ENCODE measurements at places on chromosomes 1 and 21. TPM values are rescaled to one million over a fixed set of nuclear protein-coding genes. Genes with fewer than 3 reads are reported as not detected.

DNA sequence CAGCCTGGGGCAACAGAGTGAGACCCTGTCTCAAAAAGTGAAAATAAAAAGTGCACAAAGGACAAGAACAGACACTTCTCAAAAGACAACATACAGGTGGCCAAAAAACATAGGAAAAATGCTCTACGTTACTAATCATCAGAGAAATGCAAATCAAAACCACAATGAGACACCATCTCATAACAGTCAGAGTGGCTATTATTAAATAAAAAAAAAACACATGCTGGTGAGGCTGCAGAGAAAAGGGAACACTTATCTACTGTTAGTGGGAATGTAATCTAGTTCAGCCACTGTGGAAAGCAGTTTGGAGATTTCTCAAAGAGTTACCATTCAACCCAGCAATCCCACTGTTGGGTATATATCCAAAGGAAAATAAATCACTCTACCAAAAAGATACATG lies 173.2 kb downstream of the SMYD3 start:
- DNase-seq: no peak

- DNase-seq: no peak
Observed at GRCh38 chr1:100511058-100511457, 26.9 kb upstream of the GPR88 start.

DNA sequence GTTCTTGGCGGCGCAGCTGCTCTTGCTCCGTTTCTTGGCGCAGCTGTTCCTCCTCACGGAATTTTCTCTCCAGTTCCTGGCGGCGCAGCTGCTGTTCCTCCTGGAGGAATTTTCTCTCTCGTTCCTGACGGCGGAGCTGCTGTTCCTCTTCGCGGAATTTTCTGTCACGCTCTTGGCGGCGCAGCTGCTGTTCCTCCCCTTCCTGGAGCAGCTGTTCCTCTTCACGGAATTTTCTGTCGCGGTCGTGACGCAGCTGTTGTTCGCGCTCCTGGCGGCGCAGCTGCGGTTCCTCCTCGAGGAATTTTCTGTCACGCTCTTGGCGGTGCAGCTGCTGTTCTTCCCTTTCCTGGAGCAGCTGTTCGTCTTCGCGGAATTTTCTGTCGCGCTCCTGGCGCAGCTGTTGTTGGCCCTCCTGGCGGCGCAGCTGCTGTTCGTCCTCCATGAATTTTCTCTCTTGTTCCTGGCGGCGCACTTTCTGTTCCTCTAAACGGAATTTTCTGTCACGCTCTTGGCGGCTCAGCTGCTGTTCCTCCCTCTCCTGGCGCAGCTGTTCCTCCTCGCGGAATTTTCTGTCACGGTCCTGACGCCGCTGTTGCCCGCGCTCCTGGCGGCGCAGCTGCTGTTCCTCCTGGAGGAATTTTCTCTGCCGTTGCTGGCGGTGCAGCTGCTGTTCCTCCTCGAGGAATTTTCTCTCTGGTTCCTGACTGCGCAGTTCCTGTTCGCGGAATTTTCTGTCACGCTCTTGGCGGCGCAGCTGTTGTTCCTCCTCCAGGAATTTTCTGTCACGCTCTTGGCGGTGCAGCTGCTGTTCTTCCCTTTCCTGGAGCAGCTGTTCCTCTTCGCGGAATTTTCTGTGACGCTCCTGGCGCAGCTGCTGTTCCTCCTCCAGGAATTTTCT lies 7.0 kb downstream of the TCHH start:
- DNase-seq: peak; percentile 12

- DNase-seq: no peak
Observed at GRCh38 chr1:231867607-231868006, 241.0 kb downstream of the DISC1 start.

DNA sequence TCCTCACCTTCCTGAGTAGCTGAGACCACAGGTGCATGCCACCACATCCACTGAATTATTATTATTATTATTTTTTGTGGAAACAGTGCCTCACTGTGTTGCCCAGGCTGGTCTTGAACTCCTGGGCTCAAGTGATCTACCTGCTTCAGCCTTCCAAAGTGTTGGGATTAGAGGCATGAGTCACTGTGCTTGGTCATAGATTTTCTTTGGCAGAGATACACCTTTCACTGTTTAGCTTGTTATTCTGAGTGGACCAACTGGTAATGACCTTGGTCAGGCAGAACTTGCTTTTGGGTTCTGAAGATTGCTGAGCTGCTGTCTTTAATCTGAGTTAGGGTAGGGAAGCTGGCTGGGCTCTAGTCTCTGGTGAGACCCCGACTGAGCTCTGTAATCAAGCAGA lies 66.8 kb downstream of the DNAH14 start:
- DNase-seq: no peak

DNA sequence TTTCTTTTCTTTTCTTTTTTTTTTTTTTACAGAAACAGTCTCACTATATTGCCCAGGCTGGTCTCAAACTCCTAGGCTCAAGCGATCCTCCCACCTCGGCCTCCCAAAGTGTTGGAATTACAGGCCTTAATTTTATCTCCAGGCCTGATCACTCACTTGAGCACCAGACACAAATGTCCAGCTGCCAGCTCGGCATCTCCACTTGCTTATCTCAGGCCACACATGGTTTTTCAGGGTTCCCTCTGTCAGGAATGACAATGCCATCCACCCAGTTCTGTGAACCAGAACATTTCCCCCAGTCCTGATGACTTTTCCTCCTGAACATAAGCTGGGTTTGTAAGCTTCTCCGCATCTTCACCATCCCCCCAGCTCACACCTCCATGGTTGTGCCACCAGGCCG lies 44.6 kb upstream of the ZNF281 start:
- no peak for DNase-seq

- no peak for DNase-seq
Observed at GRCh38 chr1:64392109-64392508, 77.8 kb upstream of the CACHD1 start.

GRCh38 chr1:7755448-7755847 lies 15.6 kb upstream of the VAMP3 start:
- no peak for DNase-seq

GRCh38 chr21:36430841-36431240 lies 45.6 kb downstream of the CHAF1B start:
- DNase-seq: no peak

Gene DPH2
- 21.5 TPM for polyA plus RNA-seq

- DNase-seq: no peak
Observed at GRCh38 chr1:151158751-151159251, 2.4 kb downstream of the TNFAIP8L2 start.

Gene OR1C1
- polyA plus RNA-seq: 0.12 TPM

Gene WNT4
- polyA plus RNA-seq: 8.2 TPM

GRCh38 chr21:27648560-27648959 lies 681.7 kb upstream of the ADAMTS5 start:
- DNase-seq: no peak

DNA sequence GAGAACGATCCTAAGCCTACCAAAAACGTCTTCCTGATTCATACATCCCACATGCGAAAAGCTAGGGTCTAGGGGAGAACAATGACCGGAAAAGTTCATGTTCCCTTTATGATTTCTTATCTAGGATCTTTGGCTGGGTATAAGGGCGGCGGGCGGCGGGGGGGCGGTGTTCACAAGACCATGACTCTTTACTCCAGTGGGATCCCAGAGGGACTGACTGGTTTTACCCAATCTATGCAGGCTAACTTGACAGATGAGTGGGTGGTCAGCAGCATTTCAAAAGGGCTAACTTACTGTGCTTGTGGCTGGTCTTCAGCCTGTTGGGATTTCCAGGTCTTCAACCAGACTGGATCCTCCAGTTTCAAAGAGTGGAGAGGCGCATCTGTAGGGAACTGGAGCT lies 40.3 kb downstream of the CNIH3 start:
- DNase-seq: no peak

DNA sequence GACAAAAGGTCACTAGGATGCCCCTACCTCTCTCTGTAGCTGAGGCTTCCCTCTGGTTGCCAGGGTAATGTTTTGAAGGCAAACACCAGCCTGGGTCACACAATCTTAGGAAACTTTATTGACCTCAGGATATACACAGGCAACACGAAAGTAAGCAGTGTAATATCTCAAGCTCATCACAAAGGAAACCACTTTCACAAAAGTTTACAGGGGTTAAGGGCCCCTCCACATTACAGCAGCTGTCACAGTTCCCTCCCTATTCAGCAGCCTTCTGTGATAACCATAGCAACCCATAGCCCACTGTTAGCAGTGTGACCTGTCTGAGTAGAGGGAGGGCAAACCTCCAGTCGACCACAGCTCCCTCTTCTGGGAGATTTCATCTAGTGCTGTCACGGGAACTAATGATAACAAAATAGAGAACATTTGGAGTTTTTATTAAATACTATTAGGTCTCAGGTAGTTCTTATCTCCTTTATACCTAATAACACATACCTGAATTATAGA lies 149.8 kb downstream of the PTPRC start:
- peak; percentile 15 for DNase-seq

DNA sequence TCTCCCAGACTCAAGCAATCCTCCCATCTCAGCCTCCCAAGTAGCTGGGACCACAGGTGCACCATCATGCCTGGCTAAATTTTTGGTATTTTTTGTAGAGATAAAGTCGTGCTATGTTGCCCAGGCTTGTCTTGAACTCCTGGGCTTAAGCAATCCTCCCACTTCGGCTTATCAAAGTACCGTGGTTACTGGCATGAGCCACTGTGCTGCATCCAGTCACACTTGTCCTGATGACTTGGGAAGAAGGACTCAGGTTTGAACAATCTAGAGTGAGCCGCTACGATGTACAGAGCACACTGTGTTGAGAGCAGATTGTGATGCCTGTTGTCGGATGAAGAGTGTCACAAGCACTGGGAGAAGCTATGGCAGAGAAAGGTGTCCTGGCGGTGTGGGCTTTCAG lies 27.2 kb downstream of the RNF187 start:
- DNase-seq: no peak

Gene SLAMF7
- 0.28 TPM for polyA plus RNA-seq

Gene NFASC
- 13.9 TPM for polyA plus RNA-seq

GRCh38 chr1:223319905-223320580 lies 43.9 kb downstream of the SUSD4 start:
- no peak for DNase-seq

DNA sequence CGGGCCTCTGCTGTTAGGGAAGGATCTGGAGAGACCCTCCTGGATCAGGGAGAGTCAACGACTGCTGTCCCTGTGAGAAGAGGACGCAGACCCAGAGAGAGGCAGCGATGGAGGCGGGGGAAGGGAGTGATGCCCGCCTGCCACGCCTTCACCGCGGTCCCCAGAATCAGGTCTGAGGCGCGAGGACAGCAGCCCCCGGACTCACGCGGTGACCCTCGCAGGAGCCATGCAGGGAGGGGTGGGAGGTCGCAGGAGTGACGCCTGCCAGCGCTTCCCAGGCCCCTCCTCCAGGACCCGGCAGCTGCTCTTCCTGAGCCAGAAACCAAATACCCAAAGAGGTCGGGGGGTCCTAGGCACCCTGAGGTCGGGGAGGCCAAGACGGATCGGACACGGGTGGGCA lies 6.2 kb upstream of the TNFRSF4 start:
- no peak for DNase-seq

DNA sequence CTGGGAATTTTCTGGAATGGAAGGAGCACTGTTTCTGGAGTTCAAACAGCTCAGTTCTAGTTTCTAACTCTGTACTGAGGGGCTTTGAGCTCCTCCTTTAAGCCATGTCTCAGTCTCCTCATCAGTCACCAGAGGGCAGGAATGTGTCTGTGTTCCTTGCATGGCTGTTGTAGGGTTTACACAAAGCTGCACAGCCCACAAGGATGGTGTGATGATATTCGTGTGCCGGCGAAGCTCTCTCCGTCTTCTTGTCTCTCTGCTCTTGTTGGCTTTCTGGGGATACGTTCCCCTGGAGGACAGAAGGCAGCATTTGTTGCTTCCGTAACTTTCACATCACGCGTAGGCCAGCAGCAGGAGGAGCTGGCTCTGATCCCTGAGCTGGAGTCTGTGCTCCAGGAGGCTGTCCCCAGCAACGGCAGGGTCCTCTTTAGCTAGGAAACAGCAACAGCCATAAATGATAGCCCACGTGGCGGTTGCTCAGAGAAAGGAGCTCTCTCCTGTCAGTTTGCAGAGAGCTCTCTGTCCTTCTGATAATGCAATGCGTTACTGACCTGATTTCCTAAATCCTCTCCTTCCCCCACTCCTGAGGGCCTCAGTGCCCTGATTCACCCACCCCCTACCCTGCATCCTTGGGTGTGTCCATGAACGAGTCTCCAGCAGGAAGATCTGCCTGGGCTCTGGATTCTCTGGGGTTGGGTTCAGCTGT lies 189.2 kb upstream of the VAMP3 start:
- DNase-seq: no peak

GRCh38 chr1:165891111-165891860 lies 63.9 kb downstream of the UCK2 start:
- no peak for DNase-seq

DNA sequence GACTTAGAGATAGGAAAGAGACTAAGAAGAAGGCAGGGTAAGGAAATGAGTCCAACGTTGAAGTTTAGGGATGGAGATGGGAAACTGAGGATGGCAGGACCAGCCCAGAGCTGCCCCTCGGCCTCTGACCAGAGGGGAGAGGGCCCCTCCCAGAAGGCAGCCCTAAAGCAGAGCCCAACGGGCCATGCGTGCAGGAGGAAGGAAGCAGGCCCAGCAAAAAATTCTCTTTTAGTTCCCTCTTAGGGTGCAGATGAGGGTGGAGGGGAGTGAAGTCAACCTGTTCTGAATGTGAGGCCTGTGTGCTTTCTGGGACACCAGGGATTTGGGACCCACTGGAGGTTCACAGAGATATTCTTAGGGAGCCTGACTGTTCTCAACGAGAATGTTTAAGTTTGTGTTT lies 225.4 kb downstream of the RHOU start:
- no peak for DNase-seq

Gene TSPEAR
- 0.62 TPM for polyA plus RNA-seq

Gene GPR25
- not detected for polyA plus RNA-seq

Gene TTC13
- 16.8 TPM for polyA plus RNA-seq

DNA sequence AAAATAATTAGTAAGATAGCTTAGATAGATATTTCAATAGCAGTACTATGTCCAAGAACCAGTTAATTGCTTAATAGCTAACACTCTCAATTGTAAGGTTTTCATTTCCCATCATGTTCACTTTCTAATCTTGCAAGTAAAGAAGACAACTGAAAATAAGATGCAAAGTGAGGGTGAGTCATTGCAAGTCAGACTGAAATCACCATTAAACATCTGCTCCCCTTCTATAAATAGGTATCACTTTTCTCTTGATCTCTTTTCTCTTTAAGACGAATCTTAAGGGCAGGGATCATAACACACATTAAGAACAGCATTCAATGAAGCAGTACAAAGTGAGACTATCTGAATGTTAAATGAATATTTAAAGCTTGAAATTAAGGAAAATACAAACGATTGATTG lies 40.4 kb downstream of the UBR4 start:
- DNase-seq: no peak

Gene PIGK
- 59.2 TPM for polyA plus RNA-seq

Gene F3
- polyA plus RNA-seq: 48.2 TPM

DNA sequence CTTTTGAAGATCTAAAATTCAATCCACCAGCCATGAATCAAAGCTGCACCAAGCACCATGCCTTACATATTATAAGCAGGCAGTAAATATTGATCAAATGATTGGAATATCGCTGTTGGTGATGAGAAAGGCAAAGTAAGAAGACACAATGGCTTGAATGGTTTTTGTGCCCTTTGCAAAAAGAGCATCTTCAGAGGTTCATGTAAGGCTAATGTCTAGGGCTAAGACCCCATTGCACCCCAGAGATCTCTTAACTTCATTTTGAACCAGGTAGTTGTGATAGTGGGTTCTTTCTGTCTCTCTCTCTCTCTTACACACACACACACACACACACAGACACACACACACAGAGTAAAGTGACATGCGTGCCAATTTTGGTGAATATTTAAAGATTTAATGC lies 12.0 kb downstream of the PROX1 start:
- no peak for DNase-seq
